ENCODE measurements at places on chromosomes 6 and 20. TPM values are rescaled to one million over a fixed set of nuclear protein-coding genes. Genes with fewer than 3 reads are reported as not detected.

GRCh38 chr6:156601152-156602065 lies 175.8 kb upstream of the ARID1B start:
- no peak overlapping the region for H3K4me3 ChIP-seq
- H3K36me3 ChIP-seq = no peaks in the 10 kb centered on the region
- H3K27ac ChIP-seq = no peak overlapping the region
- no peak for DNase-seq

DNA sequence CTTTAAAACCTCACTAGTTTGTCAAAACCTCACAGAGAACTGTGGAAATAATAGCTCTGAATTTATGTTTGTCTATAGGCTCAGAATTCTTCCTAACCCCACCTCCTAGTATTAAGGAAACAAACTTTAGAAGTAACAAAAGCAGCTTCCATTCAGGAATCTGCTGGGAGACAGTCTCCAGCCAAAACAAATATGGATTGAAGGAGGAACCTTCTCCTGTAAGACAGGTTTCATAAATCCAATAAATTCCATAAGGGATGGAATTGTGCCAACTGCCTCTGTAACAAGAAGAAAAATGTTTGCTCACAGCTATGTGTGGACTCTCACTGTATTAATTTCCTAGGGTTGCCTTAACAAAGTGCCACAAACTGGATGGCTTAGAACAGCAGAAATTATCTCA lies 7.5 kb downstream of the SYCP2 start:
- no peak for DNase-seq
- no peak overlapping the region for H3K27ac ChIP-seq
- no peaks in the 10 kb centered on the region for H3K4me1 ChIP-seq
- H3K36me3 ChIP-seq = no peaks in the 10 kb centered on the region

GRCh38 chr6:90190131-90190530 lies 106.5 kb downstream of the BACH2 start:
- H3K27me3 ChIP-seq = no peaks in the 10 kb centered on the region
- H3K27ac ChIP-seq = no peak overlapping the region
- no peak overlapping the region for H3K4me3 ChIP-seq
- peaks cover 14% of the 10 kb centered on the region for H3K4me1 ChIP-seq
- no peaks in the 10 kb centered on the region for H3K36me3 ChIP-seq
- DNase-seq = no peak

- no peaks in the 10 kb centered on the region for H3K27me3 ChIP-seq
- no peaks in the 10 kb centered on the region for H3K4me1 ChIP-seq
- no peak overlapping the region for H3K4me3 ChIP-seq
- H3K36me3 ChIP-seq = no peaks in the 10 kb centered on the region
These were observed 103.1 kb upstream of the TBX18 start for GRCh38 chr6:84867521-84867920.

GRCh38 chr6:21840428-21840827 lies 246.9 kb downstream of the SOX4 start:
- no peaks in the 10 kb centered on the region for H3K36me3 ChIP-seq
- H3K27ac ChIP-seq = no peak overlapping the region
- H3K4me3 ChIP-seq = no peak overlapping the region
- peak; percentile 77 for DNase-seq

DNA sequence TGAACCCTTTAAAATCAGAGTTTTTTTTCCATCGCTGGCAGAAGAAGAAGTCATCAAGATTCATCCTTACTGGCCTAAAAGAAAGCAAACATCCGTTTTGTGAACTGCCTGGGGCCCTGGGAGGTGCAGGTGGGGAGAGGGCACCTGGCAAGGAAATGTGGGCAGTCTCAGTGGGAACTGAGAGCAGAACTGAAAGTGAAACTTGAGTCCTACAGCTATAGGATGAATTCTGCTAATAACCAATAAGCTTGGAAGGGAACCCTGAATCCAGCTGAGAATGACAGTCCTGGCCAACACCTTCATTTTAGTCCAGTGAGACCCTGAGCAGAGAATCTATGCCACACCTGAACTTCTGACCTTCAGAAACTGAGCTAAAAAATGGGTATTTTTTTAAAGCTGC lies 130.1 kb upstream of the ASCC3 start:
- H3K36me3 ChIP-seq = no peaks in the 10 kb centered on the region
- no peak for DNase-seq
- no peak overlapping the region for H3K4me3 ChIP-seq

DNA sequence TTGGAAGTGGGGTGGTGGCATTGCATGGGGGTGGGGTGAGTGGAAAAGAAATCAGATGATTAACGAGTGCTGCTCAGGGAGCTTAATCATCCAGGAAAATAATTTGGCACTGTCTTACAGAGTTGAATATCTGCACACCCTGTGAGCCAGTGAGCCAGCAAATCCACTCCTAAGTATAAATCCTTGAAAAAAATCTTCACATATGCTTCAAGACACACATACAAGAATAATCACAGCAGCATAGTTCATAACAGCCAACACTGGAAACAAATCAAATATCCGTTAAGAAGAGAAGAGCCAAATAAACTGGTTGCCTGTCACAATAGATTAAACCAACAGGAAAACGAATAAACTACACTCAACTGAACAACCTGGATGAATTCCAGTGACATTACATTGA lies 62.8 kb downstream of the SAMD3 start:
- H3K27ac ChIP-seq = no peak overlapping the region
- H3K4me3 ChIP-seq = no peak overlapping the region
- H3K4me1 ChIP-seq = no peaks in the 10 kb centered on the region
- H3K36me3 ChIP-seq = no peaks in the 10 kb centered on the region
- DNase-seq = peak; percentile 71

DNA sequence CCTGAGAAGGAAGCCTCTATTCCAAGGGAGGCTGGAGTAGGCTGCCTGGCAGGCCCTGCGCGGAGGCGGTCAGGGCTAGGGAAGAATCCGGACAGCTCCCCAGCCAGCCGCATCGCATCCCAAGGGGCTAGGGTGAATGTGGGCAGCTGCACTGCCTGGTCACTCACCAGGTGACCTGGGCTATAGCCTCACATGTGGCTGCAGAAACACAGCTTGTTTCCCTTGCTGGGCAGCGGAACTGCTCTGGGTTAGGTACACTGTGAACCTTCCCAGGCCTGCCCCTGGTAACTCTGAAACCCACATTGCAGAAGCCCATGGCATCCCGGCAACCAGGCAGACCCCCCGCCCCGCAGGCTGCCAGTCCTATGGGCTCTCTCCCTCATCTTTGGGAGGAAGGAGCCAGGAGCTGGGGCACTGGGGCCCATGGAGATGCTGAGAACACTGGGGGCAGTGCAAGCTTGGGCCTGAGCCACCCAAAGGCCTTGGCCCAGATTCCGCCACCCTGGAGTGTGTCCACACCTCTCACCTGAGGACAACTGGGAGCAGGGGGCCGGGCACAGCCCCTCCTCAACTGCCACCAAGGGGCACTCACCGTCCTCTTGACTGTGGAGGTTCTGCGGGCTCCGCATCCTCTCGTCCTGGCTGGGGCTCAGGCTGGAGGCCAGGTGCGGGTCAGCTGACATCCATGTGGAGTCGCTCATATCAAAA lies 111.0 kb downstream of the NOL4L start:
- H3K4me1 ChIP-seq = peaks cover 24% of the 10 kb centered on the region
- peak overlapping the region; percentile 68 for H3K27ac ChIP-seq
- peak overlapping the region; percentile 12 for H3K4me3 ChIP-seq
- H3K27me3 ChIP-seq = no peaks in the 10 kb centered on the region

- H3K36me3 ChIP-seq = no peaks in the 10 kb centered on the region
- peaks cover 4% of the 10 kb centered on the region for H3K4me1 ChIP-seq
- no peak overlapping the region for H3K4me3 ChIP-seq
- peak overlapping the region; percentile 77 for H3K27ac ChIP-seq
- H3K27me3 ChIP-seq = no peaks in the 10 kb centered on the region
These were observed 323.1 kb downstream of the HDGFL1 start for GRCh38 chr6:22892452-22892851.

- no peak overlapping the region for H3K4me3 ChIP-seq
- H3K27me3 ChIP-seq = no peaks in the 10 kb centered on the region
These were observed 133.7 kb downstream of the RCAN2 start for GRCh38 chr6:46357591-46357990.

- no peaks in the 10 kb centered on the region for H3K27me3 ChIP-seq
- no peak for DNase-seq
- no peak overlapping the region for H3K4me3 ChIP-seq
- no peak overlapping the region for H3K27ac ChIP-seq
These were observed 50.6 kb upstream of the LOC128125822 start for GRCh38 chr6:63521475-63522210.

DNA sequence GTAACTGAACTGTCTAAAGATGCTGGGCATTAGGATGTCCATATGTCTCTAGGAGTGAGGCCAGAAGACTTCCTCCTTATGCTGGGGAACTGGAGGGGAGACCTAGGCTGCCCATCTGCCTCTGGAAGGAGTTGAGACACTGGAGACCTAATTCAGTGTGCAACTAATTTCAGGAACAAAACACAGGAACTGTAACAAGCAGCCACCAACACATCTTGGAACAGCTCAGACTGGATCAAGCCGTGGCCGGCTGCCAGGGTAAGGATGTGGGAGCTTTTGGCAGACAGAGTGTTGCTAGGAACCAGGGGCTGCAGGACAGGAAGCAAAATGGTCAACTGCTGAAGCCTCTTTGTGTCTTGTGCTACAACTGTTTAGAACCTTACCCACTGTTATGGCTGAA lies 16.4 kb upstream of the MAS1 start:
- peaks cover 2% of the 10 kb centered on the region for H3K27me3 ChIP-seq
- H3K4me1 ChIP-seq = no peaks in the 10 kb centered on the region
- peak; percentile 21 for DNase-seq
- no peaks in the 10 kb centered on the region for H3K36me3 ChIP-seq
- H3K27ac ChIP-seq = no peak overlapping the region

GRCh38 chr6:170102582-170103481 lies 188.0 kb downstream of the DLL1 start:
- no peaks in the 10 kb centered on the region for H3K27me3 ChIP-seq
- no peaks in the 10 kb centered on the region for H3K4me1 ChIP-seq
- no peak overlapping the region for H3K4me3 ChIP-seq
- no peak for DNase-seq

GRCh38 chr6:81656231-81656630 lies 96.2 kb downstream of the TENT5A start:
- H3K36me3 ChIP-seq = no peaks in the 10 kb centered on the region
- H3K4me3 ChIP-seq = no peak overlapping the region

GRCh38 chr20:43925215-43925614 lies 10.6 kb downstream of the TOX2 start:
- H3K27me3 ChIP-seq = no peaks in the 10 kb centered on the region
- H3K36me3 ChIP-seq = peaks cover 1% of the 10 kb centered on the region
- H3K4me1 ChIP-seq = peaks cover 16% of the 10 kb centered on the region
- DNase-seq = no peak
- H3K4me3 ChIP-seq = no peak overlapping the region
- H3K27ac ChIP-seq = peak overlapping the region; percentile 2

- H3K27me3 ChIP-seq = no peaks in the 10 kb centered on the region
- H3K4me3 ChIP-seq = no peak overlapping the region
- H3K36me3 ChIP-seq = no peaks in the 10 kb centered on the region
- DNase-seq = no peak
- no peaks in the 10 kb centered on the region for H3K4me1 ChIP-seq
These were observed 149.4 kb upstream of the NOX3 start for GRCh38 chr6:155604991-155605390.

- H3K4me1 ChIP-seq = peaks cover 7% of the 10 kb centered on the region
- no peaks in the 10 kb centered on the region for H3K36me3 ChIP-seq
- peak; percentile 62 for DNase-seq
- no peak overlapping the region for H3K4me3 ChIP-seq
These were observed 2.0 kb downstream of the EDEM2 start for GRCh38 chr20:35145141-35145564.

DNA sequence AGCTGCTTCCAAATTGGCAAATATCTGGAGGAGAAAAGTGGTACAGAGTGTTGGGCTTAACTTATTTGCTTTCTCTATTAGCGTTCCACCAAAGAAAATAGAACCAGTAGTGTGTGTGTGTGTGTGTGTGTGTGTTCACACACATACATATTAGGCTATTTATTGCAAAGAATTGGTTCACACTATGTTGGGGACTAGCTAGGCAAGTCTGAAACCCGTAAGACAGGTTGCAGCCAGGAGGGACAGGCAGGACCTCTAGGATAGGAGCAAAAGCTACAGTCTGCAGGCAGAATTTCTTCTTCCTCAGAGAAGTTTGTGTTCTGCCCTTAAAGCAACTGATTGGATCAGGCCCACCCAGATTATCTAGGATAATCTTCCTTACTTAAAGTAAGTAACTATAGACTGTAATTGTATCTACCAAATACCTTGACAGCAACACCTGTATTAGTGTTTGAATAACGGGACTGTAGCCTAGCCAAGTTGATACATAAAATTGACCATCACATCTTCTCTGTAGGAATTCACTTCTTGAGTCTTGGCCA lies 12.8 kb downstream of the KCTD20 start:
- no peaks in the 10 kb centered on the region for H3K27me3 ChIP-seq
- H3K4me3 ChIP-seq = no peak overlapping the region
- H3K36me3 ChIP-seq = no peaks in the 10 kb centered on the region
- DNase-seq = no peak
- no peak overlapping the region for H3K27ac ChIP-seq

DNA sequence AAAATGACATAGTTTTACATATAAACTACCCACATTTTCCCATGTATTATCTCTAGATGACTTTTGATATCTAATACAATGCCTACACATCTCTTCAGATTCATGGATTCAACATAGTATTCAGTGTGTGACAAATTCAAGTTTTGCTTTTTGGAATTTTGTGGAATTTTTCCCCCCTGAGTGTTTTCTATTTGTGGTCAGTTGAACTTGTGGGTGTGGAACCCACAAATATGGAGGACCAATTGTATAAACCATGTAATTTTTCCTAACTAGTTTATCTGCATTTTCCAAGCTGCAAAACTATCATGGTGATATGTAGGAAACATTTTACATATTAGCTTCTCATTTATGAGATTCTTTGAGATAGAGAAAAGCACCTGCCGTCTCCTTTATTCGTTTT lies 374.3 kb upstream of the SOX4 start:
- no peak for DNase-seq
- H3K4me1 ChIP-seq = no peaks in the 10 kb centered on the region
- no peaks in the 10 kb centered on the region for H3K27me3 ChIP-seq

- H3K36me3 ChIP-seq = no peaks in the 10 kb centered on the region
- no peak overlapping the region for H3K27ac ChIP-seq
- DNase-seq = no peak
- no peaks in the 10 kb centered on the region for H3K4me1 ChIP-seq
These were observed 65.0 kb upstream of the HIVEP1 start for GRCh38 chr6:11947063-11947462.

MTG2 gene
- total RNA-seq = 20.5 TPM

HDGFL1 gene
- not detected for total RNA-seq

NFATC2 gene
- under 0.01 TPM for total RNA-seq

MEP1A gene
- not detected for total RNA-seq

ELOVL4 gene
- total RNA-seq = 4.6 TPM

HLA-DOA gene
- total RNA-seq = not detected

ATG5 gene
- total RNA-seq = 63.4 TPM
